ENCODE measurements at places on chromosomes 2 and 18. TPM values are rescaled to one million over a fixed set of nuclear protein-coding genes. Genes with fewer than 3 reads are reported as not detected.

GRCh38 chr2:176117162-176117822, 714 bp downstream of the HOXD10 start:
- H3K27me3 ChIP-seq, result peaks cover 98% of the 10 kb centered on the region
- no peak overlapping the region for H3K27ac ChIP-seq
- H3K4me3 ChIP-seq, result no peak overlapping the region
- H3K36me3 ChIP-seq, result no peaks in the 10 kb centered on the region
- H3K4me1 ChIP-seq, result peaks cover 9% of the 10 kb centered on the region

GRCh38 chr2:146123256-146123655, 1603.3 kb upstream of the ZEB2 start:
- no peaks in the 10 kb centered on the region for H3K36me3 ChIP-seq
- H3K27me3 ChIP-seq, result no peaks in the 10 kb centered on the region
- no peak for DNase-seq
- no peaks in the 10 kb centered on the region for H3K4me1 ChIP-seq
- no peak overlapping the region for H3K27ac ChIP-seq

DNA sequence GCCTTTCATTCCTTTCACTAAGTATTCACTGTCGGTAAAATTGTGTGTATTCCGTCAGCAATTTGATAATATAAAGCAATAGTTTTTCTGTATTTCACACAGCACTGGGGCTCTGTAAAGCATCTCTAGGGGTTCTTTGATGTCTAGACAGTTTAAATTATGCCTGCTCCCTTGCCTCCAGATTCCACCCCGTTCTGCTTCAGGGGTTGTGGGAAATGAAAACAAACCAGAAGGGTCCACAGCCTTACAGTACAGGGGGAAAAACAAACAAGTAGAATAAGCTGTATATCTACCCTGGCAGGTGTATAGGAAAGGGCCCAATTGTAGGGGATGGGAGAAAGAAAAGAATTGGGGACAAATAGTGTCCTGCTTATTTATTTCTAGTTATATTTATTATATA, 63.1 kb downstream of the ASXL3 start:
- no peaks in the 10 kb centered on the region for H3K36me3 ChIP-seq
- DNase-seq, result no peak

- H3K36me3 ChIP-seq, result no peaks in the 10 kb centered on the region
- peak overlapping the region; percentile 79 for H3K27ac ChIP-seq
- H3K4me3 ChIP-seq, result no peak overlapping the region
- DNase-seq, result peak; percentile 84
- H3K27me3 ChIP-seq, result no peaks in the 10 kb centered on the region
Observed at GRCh38 chr2:162113776-162114168, 38.3 kb downstream of the GCG start.

GRCh38 chr2:71720283-71720560, 266.9 kb downstream of the DYSF start:
- no peak for DNase-seq
- H3K27ac ChIP-seq, result no peak overlapping the region
- no peak overlapping the region for H3K4me3 ChIP-seq
- no peaks in the 10 kb centered on the region for H3K36me3 ChIP-seq

DNA sequence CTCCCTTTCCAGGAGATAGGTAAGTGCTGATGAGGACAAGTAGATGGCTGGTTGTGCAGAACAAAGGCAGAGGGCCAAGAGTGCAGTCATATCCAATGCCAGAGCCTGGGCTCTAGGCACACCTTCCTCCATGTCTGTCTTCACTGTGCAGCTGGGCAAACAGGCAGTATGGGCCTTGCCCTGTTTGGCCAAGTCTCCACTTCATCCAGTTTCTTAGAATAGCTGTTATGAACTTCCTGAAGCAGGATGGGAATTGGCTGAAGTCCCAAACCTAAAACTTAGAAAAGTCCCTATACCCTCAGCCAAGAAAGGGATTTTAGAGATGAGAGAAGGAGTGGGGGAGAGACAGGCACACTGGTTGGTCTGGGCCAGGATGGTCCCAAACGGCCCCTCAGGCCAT, 37.5 kb upstream of the CYP26B1 start:
- no peaks in the 10 kb centered on the region for H3K4me1 ChIP-seq
- H3K4me3 ChIP-seq, result no peak overlapping the region
- H3K27me3 ChIP-seq, result no peaks in the 10 kb centered on the region
- peak; percentile 72 for DNase-seq

DNA sequence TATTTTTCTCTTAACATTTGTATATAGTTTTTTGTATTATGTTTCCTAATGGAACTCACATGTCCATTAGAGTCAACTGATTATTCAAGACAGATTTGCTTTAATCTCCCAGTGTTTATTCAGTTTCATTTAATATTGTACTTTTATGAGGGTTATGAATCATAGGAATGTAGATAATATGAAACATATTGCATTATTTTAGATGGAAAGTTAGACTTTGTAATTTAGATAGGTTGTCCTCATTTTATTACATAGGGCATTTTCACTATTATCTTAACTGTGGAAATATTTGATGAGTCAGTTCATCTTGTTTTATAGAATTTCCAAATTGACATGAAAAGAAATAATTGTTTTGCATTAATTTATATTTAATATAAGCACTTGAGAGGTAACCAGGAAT, 240.8 kb downstream of the PLCL1 start:
- H3K27me3 ChIP-seq, result no peaks in the 10 kb centered on the region
- no peak for DNase-seq
- no peaks in the 10 kb centered on the region for H3K4me1 ChIP-seq

GRCh38 chr18:30500240-30500945, 542.1 kb downstream of the DSC3 start:
- no peaks in the 10 kb centered on the region for H3K27me3 ChIP-seq
- no peaks in the 10 kb centered on the region for H3K36me3 ChIP-seq
- no peak for DNase-seq
- no peak overlapping the region for H3K27ac ChIP-seq

GRCh38 chr2:12539776-12540562, 176.8 kb upstream of the TRIB2 start:
- no peaks in the 10 kb centered on the region for H3K36me3 ChIP-seq
- no peaks in the 10 kb centered on the region for H3K27me3 ChIP-seq
- no peak overlapping the region for H3K27ac ChIP-seq
- no peak for DNase-seq
- no peak overlapping the region for H3K4me3 ChIP-seq
- no peaks in the 10 kb centered on the region for H3K4me1 ChIP-seq

- H3K27ac ChIP-seq, result no peak overlapping the region
- H3K36me3 ChIP-seq, result no peaks in the 10 kb centered on the region
- no peaks in the 10 kb centered on the region for H3K27me3 ChIP-seq
- no peaks in the 10 kb centered on the region for H3K4me1 ChIP-seq
- H3K4me3 ChIP-seq, result no peak overlapping the region
Observed at GRCh38 chr2:202065876-202066275, 7.2 kb upstream of the KIAA2012 start.

DNA sequence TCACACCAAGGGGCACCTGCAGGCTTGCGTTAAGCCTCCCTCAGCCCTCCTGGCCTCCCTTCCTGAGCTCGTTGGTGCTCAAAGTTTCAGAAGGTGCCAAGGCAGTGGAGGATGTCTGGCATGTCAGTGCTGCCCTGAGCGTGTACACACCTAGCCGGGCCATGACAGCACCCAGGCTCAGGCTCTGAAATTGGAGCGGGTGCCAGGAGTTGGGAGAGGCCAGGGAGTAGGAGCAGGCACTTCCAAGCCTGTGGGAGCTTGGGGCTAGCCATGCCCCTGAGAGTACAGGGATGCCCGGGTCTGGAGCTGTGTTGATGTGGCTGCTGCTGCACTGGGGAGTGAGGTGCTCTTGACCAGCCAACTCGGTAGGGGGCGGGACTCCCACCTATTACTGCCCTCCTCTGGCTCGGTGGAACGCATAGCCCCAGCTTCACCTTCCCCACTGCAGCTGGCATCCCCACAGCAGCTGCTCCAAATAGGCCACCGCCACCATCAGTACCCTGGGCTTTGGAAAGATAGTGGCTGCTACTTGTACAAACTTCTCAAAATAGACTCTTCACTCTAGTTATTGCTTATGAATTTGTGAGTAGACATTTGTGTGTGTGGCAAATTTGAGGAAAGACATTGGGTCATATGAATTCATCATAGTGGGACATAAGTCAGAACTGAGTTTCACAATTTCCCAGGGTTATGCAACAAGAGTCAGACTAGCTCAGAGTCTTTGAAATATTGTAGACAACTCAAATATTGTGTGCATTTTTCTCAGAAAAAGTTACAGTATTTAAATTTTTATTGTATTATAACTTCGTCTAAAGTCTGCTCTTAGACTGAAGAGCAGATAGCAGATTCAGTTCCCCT, 6.8 kb upstream of the PCARE start:
- H3K4me3 ChIP-seq, result no peak overlapping the region
- no peak for DNase-seq
- H3K27me3 ChIP-seq, result peaks cover 2% of the 10 kb centered on the region
- H3K4me1 ChIP-seq, result no peaks in the 10 kb centered on the region

GRCh38 chr18:13313006-13313686, 94.6 kb downstream of the LDLRAD4 start:
- no peaks in the 10 kb centered on the region for H3K36me3 ChIP-seq
- no peaks in the 10 kb centered on the region for H3K4me1 ChIP-seq
- no peak overlapping the region for H3K27ac ChIP-seq
- no peaks in the 10 kb centered on the region for H3K27me3 ChIP-seq
- H3K4me3 ChIP-seq, result no peak overlapping the region

Gene ONECUT2
- total RNA-seq, result 0.62 TPM

Gene MRPS9
- total RNA-seq, result 21.8 TPM

Gene SLC30A3
- 16.7 TPM for total RNA-seq

Gene RIT2
- total RNA-seq, result not detected

All from endothelial cell of umbilical vein (primary cell).